ENCODE measurements at places on chromosomes 3 and 15.

DNA sequence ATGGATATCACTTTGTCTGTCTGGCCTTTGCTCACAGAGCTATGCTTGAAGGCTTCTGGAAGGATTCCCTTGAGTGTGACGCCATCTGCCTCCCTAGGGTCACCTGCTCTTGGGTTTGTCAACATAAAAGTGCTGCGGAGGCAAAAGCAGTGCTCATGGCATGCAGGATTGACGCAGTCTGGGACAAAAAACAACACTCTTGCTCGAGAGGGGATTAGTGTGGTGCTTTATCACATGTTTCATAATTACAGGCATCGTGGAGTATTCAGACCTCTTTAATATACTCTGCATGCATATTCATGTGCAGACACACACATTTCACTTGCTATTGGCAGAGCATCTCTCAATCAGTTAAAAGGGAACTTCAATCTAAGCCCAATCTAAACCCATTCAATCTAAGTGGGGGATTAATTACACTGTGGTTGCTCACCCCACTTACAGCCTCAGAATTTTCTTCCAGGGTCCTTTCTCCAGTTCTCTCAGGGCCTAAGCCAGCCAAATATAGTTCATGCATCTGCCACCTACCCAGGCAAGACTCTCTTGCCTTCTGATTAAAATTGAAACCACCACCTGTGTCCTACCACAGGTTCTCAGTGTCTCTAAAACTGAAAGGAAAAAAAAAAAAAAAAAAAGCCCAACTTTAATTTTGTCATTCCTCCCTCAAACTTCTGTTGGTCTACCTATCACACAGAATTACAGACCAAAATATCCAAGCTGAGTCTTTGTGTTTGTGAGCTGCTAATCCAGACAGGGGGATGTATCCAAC is 75.6 kb downstream of the BFSP2 start:
- peak; percentile 60 for DNase-seq

DNA sequence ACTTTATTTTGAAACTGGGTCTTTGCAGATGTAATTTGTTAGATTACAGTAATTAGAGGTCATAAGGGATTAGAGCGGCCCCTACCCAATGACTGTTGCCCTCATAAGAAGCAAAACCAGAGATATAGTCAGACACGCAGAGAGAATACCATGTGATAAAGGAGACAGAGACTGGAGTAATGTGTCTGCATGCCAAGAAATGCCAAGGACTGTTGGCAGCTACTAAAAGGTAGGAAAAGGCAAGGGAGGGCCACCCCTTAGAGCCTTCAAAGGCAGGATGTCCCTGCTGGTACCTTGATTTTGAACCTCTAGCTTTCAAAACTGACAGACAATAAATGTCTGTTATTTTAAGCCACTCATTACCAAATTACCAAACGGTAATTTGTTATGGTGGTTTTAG is 548.2 kb downstream of the FHIT start:
- DNase-seq: no peak

- DNase-seq: no peak
These were observed 16.2 kb downstream of the CEP19 start for GRCh38 chr3:196695849-196696226.

GRCh38 chr3:119205209-119205608 is 31.8 kb downstream of the UPK1B start:
- no peak for DNase-seq

DNA sequence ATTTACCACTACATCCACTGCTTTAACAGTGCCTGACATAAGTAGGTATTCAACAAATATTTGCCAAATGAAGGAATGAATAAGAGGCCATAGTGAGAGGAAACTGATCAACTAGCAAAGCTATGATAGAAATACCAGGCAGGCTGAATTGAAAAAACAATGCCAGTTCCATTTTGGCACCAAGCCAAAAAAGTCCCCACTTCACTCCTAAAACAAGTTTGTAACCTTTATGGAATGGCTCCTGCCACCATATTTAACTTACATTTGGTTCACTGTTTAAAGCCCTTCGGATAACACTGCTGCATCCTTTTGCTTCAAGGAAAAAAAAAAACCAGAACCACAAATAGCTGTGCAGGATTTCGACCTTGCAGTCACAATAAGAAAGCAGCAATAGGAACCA is 166.1 kb downstream of the FRMD5 start:
- DNase-seq: no peak

GRCh38 chr15:32694222-32694983 is 23.4 kb upstream of the GREM1 start:
- no peak for DNase-seq

GRCh38 chr3:149512073-149512782 is 37.7 kb downstream of the TM4SF4 start:
- DNase-seq: peak; percentile 71
